ENCODE measurements at places on chromosomes 2 and 18.
A peak's percentile ranks its signal among the peaks of the same experiment; 100 is the strongest.

DNA sequence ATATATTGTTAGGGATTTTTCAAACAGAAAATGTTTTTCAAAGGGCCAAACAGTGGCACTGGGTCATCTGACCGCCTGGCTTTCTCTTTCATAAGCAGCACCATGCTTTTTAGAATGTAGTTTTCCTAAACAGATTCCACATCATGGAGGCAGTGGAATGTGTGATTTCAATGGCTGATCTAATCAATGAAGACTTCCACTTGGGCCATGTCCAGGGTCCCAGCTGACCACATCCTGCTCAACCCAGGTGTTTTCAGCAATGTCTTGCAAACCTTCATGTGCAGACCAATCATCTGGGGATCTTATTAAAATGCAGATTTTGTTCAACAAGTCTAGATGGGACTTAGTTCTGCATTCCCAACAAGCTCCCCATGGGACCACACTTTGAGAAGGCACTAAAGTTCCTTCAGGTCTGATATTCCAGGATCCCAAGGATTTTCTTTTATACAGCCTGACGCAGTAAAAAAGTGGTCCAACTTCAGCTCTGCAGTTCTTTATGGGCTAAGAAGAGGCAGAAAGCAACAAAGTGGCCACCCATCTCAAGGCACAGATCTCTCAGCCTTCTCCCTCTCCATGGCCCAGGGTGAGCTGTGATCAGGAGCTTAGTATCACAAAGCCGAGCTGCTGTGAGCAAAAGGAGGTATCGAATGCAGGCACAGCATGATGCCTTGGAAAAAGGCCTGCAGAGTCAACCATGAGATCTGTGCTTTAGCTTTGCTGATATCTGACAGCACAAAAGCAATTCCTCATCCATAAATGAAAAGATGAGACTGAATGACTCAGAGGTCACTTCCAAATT is 3.7 kb downstream of the ALKAL2 start:
- no peak for DNase-seq

- DNase-seq = no peak
These were observed 4.8 kb upstream of the KCNG2 start for GRCh38 chr18:79792988-79793355.

- DNase-seq = no peak
These were observed 63.9 kb downstream of the LDAH start for GRCh38 chr2:20758997-20759396.

DNA sequence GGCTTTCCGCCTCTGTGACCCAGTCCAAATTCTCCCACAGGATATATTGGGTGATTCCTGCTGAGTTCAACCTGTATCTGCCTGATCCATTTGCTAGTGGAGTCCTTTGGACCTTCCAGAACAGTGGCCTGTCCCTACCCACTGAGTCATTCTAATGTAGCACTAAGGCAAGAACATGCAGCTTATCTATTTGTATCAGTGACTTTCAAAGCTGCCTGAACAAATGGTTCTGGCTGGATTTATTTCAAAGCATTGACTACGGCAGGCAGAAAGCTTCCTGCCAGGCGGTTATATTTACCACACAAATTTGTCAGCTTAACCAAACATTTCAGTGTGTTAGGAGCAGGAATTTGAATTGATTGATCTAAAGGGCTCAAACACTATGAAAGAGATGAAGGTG is 613.4 kb downstream of the DCC start:
- no peak for DNase-seq

- DNase-seq = no peak
These were observed 43.6 kb upstream of the SLC14A2 start for GRCh38 chr18:45571714-45572113.

DNA sequence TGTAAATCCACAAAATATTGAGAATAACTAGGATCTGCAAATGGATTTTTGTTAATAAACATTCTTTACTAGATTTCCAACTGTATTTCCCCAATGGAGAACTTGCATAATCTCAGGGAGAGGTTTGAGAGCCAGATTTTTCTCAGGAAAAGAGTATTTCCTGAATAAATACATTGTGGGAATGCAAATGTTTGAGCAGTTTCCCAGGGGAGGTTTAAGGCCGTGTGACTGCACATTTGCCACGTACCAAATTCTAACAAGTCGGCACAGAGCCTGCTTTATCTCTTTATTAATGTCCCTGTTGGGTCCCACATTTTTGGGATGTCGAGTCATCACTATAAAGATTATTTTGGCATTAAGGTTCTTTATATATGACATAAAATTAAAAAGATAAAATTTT is 27.0 kb downstream of the TFPI start:
- peak; percentile 13 for DNase-seq

GRCh38 chr2:66428986-66429612 is 5.8 kb upstream of the MEIS1 start:
- peak; percentile 64 for DNase-seq

GRCh38 chr2:240840435-240841060 is 20.5 kb upstream of the KIF1A start:
- peak; percentile 92 for DNase-seq

Measured in GM03348 (cell line).